ENCODE measurements at places on chromosomes 16 and 17.

- DNase-seq, result no peak
These were observed 15.1 kb downstream of the BAIAP2 start for GRCh38 chr17:81049973-81050551.

DNA sequence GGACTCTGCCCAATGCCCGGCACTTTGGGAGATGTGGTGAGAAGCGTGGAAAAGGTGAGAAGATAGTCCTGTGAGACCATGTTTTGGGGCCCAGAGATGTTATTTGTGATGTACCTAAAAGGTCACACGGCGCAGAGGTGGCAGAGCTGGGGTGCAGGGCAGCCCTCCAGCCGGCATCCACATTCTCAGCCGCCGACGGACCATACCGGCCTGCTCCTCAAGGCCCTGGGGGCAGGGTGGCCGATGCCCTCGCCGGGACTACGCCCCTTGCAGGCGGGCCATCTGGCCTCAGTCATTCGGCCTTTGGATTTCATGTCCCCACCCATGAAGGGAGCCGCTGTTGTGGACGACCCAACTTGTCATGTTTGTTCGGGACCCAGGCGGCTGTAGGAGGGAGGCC is 131.4 kb upstream of the GSE1 start:
- DNase-seq, result no peak

GRCh38 chr17:66949501-66949900 is 15.0 kb upstream of the CACNG4 start:
- DNase-seq, result peak; percentile 27

DNA sequence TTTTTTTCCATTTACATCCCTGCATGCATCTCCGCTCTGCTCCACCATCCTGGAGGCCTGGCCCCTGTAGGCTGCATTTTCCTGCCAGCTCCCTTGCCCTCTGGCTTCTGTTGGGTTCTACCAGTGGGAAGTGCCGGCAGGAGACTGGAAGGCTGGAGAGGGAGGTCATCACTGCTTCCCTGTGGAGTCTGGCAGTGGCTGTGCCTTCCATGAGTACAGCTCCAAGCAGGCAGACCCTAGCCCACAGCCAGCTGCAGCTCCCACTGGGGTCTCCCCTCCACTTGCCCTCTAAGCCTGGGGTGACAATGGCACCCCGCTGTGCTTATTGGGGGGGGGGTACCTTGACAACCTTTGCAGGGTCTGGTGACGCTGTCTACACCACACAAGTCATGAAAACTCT is 37.3 kb downstream of the MMP15 start:
- no peak for DNase-seq

GRCh38 chr16:7405166-7405565 is 72.5 kb downstream of the RBFOX1 start:
- DNase-seq, result peak; percentile 80

DNA sequence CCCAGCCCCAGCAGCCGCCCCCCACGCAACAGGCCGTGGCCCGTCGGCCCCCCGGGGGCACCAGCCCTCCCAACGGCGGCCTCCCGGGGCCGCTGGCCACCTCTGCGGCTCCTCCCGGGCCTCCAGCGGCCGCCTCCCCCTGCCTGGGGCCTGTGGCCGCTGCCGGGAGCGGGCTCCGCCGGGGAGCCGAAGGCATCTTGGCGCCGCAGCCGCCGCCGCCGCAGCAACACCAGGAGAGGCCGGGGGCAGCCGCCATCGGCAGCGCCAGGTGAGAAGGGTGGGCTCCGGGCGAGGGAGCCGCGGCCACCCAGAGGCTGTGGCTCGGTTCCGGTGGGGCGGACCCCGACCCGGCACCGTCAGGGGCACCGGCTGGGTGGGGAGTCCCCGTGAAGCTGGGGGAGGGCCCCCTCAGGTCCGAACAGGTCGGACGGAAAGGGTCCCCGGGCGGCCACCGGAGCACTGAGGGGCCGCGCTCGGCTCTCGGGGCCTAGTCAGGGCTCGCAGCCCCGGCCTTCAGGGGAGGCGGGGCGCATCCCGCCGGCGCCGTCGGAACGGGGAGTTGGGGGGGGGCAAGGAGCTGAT is 583 bp downstream of the ATXN2L start:
- no peak for DNase-seq

DNA sequence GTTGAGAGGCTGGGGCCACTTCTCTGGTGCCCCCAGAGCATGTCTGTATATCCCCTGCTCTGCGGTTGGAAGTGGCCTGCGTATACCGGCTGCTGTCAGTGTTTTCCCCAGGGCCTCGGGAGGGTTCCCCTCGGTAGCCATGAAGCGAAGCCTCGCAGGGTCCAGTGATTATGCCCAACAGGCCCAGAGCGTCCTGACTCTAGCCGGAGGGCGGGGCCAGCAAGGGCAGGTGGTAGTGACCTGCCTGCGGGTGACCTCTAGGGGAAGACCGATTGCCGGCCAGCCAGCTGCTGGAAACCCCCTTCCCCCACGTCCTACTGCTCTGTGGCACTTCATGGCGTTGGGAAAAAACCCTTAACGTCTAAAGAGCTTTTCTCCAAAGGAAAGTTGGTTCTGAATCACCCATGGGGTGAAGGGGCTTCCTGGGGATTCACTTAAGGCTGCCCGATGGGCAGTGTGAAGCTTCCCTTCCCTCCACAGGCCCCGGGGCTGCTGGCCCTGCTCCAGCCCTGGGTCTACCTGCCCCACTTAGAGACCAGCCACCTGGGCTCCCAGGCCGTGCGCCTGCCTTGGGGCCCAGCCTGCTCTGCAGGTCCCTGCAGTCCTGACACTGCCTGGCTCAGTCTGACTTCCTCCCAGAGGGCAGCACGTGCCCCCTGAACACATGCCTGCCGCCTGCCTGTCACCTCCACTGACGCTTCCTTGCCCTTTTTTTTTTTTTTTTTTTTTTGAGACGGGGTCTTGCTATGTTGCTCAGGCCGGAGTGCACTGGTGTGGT is 72.8 kb downstream of the SOCS1 start:
- DNase-seq, result no peak

DNA sequence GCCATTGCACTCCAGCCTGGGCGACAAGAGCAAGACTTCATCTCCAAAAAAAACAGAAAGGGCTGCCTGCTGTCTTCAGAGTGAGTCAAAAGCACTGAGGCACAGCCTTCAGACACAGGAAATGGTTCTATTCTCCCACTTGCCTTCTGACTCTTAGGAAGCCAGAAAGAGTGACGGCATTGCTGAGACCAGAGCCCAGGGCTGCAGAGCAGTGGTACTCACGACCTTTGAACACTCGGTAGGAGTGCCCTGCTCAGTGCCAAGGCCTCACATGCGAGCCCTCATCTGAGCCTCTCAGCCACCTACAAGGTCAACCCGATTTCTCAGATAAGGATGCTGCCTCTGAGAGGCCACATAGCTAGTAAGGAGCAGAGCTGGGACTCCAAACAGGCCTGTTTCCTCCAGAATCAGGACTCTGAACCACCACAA is 3.5 kb upstream of the ITGAE start:
- DNase-seq, result no peak

DNA sequence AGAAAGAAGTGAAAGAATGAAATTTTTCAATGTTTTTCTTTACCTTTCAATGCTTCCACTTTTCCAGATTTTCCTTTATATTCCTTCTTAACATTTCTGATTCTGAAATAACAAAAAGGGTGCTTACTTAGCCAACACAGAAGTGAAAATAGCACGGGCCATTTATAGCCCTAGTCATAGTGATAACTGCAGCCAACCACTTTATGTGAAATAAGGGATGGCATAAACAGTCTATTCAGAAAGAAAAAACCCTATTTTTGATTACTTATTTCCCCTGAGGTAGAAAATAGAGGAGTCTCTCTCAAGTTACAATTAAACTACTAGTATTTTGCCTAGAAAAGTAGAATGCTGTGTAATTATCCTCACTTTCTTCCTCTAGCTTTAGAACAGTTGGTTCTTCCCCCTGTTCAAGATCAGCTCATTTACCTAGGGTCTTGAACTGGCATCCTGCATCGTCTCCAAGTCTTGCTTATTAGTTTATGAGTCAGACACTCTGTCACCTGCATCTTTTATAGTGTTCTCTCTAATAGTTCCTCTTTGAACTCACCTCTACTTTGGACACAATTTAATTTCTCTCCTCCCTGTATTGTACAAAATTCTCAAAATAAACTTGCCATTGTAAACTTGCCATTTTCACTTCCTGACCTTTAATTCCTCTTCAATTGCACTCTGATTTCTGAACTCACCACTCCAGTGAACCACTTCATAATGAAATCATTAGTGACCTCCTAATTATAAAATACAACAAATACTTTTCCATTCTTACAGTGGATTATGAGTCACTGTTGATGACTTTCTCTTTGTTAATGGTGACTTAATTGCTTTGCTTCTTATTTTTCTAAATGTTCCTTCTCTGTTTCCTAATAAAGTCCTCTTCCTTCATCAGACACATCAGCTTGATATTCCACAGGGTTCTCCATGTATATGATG is 23.6 kb downstream of the ABCA6 start:
- no peak for DNase-seq

GRCh38 chr16:57509231-57509923 is 23.1 kb upstream of the DOK4 start:
- DNase-seq, result no peak

- no peak for DNase-seq
These were observed 595.4 kb downstream of the MAF start for GRCh38 chr16:79005096-79005495.

- DNase-seq, result peak; percentile 36
These were observed 5.4 kb upstream of the CRYBA1 start for GRCh38 chr17:29240968-29241963.

DNA sequence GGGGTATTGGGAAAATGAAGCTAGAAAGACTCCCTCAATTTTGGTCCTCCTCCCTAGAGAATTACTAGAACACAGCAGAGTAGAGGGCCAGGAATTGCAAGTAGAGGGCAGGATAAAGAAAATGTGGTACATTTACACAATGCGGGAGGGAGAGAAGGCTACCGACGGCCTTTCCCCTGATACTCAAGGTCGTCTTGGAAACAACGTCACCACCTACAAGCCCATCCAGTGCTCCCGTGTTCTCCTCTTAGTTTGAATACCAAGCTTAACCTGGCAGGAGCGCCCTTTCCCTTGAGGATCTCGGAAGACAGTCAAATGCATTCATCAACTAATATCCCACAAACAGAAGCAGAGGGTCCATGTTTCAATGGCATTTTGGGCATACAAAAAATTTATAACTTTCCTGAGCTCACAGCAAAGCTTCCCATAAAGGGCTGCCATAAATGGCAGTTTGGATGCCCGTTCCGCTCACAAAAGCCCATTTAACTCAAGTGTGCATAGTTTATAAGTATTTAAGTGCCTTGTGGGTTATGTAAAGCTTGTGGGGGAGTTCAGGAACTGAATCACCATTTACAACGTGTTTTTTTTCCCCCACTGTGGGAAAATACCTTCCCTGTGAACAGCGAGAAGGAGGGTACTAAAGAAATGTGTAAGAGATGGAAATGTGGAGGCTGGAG is 414.6 kb downstream of the SLC39A11 start:
- DNase-seq, result no peak

- no peak for DNase-seq
These were observed 60.4 kb downstream of the HS3ST2 start for GRCh38 chr16:22874394-22874793.

All from occipital lobe (tissue), 3 donors.